D721Med (cell line): ENCODE measurements at places on chromosomes 16 and 17.

DNA sequence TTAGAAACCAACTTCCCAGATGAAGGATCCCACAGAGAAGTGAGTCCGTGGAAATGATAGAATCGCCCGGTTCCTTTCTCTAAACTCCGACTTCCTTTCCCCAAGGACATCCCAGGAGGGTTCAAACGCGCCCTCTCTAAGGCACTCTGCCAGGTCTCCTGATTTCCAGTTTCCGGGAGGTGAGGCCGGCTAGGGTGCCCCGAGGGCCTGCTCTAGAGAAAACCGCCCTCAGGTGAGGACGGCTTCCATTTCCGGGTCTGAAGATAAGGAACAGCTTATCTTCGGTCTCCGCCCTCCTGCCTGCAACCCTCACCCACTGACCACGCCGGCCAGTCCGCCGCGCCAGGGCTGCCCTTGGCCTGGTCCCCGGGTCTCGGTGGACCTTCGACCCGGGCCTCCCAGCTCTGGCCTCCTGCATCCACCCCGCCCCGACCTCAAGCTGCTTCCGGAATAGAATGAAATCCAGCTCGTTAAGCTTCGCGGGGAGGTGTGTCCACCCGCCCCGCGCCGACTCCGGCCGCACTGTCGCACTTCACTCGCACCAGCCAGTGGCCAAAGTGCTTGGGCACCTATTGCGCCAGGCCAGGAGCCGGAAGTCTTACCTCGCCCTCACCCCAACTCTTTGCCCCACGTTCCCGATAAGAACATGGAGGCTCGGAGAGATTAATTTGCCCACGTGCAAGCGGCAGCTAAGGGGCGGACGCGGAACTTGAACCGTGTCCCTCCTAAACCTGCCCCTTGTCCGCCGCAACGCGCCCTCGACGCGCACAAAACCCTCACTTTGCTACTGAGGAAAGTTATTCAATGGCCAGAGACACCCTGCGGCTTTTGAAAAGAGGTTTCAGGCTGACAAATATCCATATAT, 836 bp upstream of the MMP15 start:
- no peak for DNase-seq

GRCh38 chr16:84982434-84982833, 28.9 kb downstream of the ZDHHC7 start:
- no peak for DNase-seq

DNA sequence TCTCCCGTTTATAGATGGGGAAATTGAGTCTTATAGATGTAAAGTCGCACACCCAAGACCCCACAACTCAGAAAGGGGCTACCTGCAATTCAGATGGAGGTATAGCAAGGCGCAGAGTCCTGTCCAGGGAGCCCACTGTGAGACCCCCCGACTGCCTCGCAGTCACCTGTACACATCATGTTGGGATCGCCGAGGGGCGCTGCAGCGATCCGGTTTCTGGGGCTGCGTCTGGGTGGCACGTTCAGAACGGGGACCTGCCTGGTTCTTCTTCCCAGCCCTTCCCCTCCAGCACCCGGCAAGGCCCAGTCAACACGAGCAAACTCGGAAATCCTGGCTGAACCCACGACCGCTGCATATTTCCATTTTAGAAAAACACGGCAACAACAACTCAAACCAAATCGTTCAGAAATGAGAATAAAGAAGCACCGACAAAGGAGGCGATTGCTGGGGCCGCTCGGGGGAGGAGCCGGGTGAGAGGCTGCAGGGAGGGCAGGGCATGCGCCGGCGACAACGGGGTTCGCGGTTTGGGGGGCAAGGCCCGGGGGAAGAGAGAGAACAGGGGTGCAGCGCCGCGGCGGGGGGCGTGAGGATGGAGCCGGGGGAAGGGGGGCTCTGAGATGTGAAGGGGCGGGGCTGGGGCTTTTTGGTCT, 643 bp downstream of the HSDL1 start:
- no peak for DNase-seq

DNA sequence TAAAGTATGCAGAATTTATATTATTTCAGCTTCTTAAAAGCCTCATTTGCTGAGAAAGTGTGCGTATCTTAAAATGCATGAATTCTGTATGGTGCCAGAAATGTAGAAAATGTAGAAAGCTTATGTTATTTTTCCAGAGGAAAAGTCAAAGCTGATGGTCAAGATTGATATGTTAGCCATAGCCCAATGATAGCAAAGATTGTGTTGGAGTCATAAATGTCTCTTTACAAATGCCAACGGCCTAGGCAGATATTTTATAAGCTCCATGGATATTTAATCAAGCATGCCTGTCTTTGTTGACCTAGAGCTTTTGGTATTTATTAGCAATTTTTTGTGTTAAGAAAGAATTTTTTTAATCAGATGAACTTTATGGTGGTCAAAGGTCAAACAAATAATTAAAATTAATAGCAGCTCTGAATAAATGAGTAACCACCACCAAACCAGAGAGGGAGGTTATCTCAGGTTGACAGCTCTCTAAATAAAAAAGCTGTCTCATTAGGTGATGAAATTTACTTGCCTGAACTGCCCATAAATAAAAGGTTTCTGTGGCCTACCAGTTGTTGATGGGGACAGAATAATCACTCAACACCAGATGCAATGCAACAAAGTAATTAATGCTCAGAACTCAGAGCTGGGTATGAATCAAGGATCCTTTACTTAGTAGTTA, 28.5 kb downstream of the CLEC3A start:
- no peak for DNase-seq

GRCh38 chr16:4603624-4604170, 11.0 kb downstream of the UBALD1 start:
- no peak for DNase-seq
